ENCODE measurements at places on chromosomes 16 and 17.

DNA sequence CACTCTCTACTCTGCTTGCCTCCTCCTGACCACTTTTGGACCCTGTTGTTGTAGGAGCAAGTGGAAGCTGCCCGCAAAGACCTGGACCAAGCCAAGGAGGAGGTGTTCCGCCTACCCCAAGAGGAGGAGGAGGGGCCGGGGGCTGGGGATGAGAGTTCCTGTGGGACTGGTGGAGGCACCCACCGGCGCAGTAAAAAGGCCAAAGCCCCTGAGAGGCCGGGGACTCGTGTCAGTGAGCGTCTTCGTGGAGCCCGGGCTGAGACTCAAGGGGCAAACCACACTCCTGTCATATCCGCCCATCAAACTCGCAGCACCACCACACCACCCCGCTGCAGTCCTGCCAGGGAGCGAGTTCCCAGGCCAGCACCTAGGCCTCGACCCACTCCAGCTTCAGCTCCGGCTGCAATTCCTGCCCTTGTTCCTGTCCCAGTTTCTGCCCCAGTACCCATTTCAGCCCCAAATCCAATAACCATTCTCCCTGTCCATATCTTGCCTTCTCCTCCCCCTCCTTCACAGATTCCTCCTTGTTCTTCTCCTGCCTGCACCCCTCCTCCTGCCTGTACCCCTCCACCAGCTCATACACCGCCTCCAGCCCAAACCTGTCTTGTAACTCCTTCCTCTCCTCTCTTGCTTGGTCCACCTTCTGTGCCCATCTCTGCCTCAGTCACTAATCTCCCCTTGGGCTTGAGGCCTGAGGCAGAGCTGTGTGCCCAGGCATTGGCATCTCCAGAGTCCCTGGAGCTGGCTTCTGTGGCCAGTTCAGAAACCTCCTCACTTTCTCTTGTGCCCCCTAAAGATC is 11.0 kb upstream of the PHKG2 start:
- no peak for ATAC-seq

DNA sequence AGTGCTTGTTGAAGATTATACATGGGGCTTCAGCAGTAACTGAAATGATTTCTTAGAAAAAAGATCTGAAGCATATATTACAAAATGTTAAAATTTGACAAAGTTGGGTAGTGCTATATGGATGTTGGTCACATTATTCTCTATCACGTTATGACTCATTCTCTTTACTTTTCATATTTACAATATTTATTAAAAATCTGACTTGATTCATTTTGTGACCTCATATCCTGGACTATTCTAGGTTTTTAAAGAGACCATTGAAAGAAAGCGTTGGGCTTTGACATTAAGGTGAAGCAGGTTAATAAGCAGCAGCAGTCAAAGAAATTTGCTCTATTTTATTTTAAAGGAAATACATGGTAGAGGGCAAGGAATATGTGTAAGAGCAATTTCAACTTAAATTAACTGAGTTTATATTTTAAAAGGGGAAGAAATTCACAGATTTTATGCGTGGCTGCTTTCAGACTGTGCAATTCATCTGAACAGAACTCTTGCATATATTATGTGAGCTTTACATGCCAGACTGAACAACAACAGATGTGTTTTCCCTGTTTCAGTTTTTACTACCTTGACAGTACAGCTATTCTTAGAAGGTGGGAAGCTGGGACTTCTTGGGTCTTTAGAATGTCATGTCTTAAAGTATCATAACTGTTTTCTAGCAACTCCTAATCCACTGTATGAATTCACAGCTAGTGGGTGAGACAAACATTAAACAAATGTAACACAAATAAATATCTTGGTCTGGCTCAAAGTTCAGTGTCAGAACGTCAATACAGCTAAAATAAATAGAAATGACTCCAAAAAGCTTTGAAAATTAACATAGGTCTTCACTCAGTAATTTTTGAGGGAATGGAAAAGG is 10.4 kb upstream of the FAM20A start:
- no peak for ATAC-seq

- ATAC-seq: no peak
Observed at GRCh38 chr17:71335212-71335611, 785.6 kb upstream of the SOX9 start.

DNA sequence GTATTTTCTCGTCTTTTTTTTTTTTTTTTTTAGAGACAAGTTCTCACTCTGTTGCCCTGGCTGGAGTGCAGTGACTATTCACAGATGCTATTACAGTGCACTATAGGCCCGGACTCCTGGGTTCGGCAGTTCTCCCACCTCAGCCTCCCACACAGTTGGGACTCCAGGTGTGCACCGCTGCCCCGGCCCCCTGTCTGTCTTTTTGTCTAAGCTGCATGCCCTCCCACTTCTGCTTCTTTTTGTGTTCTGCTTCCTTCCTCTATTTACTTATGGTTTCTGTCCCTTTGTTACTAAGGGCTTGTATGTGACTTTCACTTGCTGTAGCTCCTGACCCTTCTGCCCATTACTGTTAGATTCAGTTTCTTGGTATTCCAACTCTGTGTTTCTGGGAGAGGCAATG is 20.5 kb downstream of the SLC7A6 start:
- ATAC-seq: peak; percentile 85

DNA sequence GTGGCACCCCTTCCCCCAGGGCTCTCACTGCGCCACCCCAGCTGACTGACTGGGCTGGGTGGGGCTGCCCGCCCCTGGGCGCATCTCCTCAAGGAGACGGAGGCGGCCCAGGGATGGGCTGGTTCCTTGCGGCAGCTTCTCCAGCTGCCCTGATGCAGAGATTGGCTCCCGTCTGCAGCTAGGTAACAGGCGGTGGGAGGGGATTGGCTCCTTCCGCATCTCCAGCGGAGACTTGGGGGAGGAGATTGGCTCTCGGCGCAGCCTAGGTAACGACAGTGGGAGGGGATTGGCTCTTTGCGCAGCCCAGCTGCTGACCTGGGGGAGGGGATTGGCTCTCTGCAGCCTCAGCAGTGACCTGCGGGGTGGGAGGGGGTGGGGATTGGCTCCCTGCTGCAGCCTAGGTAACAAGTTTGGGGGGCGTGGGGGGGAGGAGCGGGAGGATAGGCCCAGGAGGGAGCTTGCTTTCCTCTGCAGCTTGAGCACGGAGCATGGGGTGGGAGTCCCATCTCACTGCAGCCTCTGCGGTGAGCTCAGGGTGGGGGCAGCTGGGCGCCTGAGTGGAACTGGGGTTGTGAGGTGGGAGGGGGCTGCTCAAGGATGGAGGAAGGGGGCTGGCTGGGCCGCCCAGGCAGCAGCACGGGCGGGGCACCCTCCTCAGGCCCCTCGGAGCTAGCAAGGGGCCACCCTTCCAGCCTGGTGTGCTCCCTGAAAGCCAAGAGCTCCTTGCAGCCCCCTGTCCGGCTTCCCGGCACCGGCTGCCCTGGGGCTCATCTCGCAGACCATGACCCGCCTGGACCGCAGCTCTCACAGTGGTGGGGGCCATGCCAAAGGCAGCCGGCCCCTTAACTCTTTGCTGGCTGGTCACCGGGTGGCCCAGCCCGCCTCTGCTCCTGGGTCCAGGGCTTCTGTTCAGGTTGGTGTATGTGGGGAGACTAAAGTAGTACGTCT is 6.4 kb downstream of the NFE2L1 start:
- ATAC-seq: peak; percentile 22

DNA sequence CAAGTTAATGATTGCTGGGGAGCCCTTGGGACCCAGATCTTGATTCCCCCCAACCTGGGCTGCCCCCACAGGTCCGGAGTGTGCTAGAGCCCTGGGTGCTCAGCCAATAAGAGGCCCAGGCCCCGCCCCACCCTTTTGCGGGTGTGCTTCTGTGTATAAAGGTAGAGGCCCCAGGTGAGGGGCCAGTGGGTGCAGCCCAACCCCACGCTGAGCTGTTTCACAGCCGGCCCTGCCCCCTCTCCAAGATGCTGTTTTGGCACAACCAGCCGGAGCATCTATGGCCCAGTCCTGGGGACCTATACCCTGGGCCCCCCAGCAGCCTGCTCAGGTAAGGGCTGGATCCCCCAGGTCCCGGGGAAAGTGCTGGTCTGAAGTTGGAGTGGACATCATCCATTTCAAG is 11.8 kb upstream of the STAC2 start:
- ATAC-seq: no peak
